K562 (cell line): ENCODE measurements at places on chromosomes 11 and 22.

GRCh38 chr11:40602866-40603552 is 856.4 kb downstream of the LRRC4C start:
- DNase-seq: no peak
- no peaks in the 10 kb centered on the region for H3K4me1 ChIP-seq
- H3K4me3 ChIP-seq: no peak overlapping the region

DNA sequence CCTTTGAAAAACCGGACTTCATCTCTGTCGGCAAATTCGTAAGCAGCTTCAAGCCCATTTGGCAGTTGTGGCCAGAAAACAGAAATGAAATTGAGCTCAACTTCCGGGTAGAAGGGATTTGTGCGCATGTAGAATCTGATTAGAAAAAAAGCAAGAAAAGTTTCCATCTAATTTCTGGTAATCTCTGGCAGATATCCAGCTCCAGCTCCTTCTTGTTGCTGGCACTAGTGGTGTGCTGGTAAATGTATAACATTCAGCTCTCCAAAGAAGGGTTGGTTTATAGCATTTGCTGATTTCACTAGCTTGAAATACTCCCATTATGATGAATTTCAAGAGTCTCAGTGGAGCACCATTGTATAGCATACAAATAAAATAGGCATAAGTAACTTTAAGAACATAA is 5.4 kb downstream of the MMP1 start:
- no peak for DNase-seq
- H3K36me3 ChIP-seq: no peaks in the 10 kb centered on the region
- no peak overlapping the region for H3K27ac ChIP-seq
- H3K4me3 ChIP-seq: no peak overlapping the region
- H3K27me3 ChIP-seq: no peaks in the 10 kb centered on the region

DNA sequence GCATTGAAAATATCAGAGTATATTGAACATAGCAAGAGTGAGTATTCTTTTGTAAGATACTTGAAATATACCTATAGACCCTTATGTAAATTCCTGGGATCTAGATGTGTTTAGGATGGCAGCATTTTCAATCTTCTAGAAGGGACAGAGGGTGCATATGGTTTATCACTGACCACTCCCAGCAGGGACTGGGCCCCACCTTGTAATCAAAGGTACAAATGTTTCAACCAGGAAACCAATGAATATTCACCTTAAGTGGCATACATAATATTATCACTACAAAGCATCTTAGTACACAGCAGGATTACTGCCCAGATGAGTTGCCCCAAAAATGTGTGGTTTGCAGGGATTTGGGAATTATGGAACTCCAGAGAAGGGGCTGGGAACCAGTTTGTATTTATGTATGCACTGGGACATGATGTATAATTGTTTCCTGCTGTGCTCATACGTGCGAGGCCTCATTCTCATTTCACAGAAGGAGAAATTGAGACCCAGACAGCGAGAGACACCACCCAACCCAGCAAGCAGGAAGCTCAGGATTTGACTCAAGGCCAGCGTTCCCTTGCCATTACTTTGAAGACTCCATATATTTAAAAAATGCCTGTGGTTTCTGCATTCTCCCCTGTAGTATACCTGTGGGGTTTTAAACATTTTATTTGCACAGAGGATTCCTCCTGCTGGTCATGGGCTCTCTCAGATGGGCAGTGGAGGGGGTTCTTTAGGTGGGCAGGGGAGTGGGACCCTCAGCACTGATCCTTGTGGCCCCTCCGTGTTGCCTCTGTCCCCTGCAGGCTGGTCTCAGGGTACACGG is 5.2 kb downstream of the APOL4 start:
- no peak overlapping the region for H3K4me3 ChIP-seq
- H3K4me1 ChIP-seq: peaks cover 33% of the 10 kb centered on the region; the same call in 2 of the 3 replicates
- H3K27me3 ChIP-seq: no peaks in the 10 kb centered on the region
- no peak overlapping the region for H3K27ac ChIP-seq
- DNase-seq: no peak

GRCh38 chr11:63839508-63840355 is 822 bp downstream of the MARK2 start:
- peak; percentile 58 for DNase-seq
- H3K4me1 ChIP-seq: peaks cover 24% of the 10 kb centered on the region
- peak overlapping the region; percentile 95 for H3K4me3 ChIP-seq
- H3K27ac ChIP-seq: peak overlapping the region; percentile 78
- no peaks in the 10 kb centered on the region for H3K27me3 ChIP-seq

DNA sequence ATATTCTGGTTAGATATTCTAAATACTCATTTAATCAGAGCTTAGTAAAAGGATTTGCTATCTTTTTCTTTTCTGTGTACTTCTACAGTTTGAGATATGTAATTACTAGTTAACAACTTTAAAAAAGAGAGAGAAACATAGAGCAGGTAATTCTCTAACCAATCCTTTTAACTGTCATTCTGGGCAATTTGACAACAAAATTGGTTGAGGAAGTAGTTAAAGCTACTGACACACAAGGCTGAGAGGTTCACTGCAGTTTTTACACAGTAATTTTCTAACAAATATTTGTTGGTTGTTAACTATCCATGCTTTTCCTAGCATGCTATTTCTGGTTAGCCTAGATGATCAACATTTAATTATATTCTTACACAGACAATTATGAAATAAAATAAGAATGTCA is 3.6 kb downstream of the SOX6 start:
- H3K36me3 ChIP-seq: no peaks in the 10 kb centered on the region
- peak overlapping the region; percentile 63; the same call in 2 of the 3 replicates for H3K27ac ChIP-seq
- no peak for DNase-seq
- H3K4me3 ChIP-seq: no peak overlapping the region
- H3K27me3 ChIP-seq: no peaks in the 10 kb centered on the region
